Mesenteric fat pad (tissue), 1 donor: ENCODE measurements at places on chromosomes 5 and 9.

- DNase-seq, result no peak
Measured at GRCh38 chr9:111992523-111992922, 95.9 kb downstream of the UGCG start.

DNA sequence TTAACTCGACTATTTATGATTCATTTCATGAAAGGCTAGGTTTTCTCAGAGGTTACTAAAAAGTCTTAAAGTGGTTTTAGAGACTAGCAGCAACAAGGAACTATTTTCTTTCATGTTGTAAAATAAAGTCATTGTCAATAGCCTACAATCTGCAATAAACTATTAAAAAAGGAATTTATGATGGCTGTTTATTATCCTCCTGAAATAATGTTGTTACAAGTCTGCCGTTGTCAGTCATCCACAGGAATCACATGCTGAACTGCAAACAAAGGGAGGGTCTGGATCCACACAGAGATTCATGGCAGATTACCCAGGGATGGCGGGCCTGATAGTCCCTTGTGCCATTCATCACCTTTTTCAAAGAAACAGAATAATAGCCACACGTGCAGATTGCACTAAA lies 49.2 kb downstream of the TMEM174 start:
- no peak for DNase-seq

GRCh38 chr9:132187121-132187620 lies 25.3 kb downstream of the NTNG2 start:
- no peak for DNase-seq

- no peak for DNase-seq
Measured at GRCh38 chr5:123365156-123365555, 58.0 kb downstream of the CEP120 start.

GRCh38 chr5:139012176-139012575 lies 137.0 kb upstream of the LRRTM2 start:
- no peak for DNase-seq

- DNase-seq, result no peak
Measured at GRCh38 chr5:58200451-58200850, 259.4 kb downstream of the PLK2 start.

GRCh38 chr9:73294336-73294735 lies 142.7 kb downstream of the ANXA1 start:
- no peak for DNase-seq

GRCh38 chr5:57032151-57032551 lies 80.2 kb upstream of the MIER3 start:
- DNase-seq, result no peak

- no peak for DNase-seq
Measured at GRCh38 chr5:96629774-96630173, 32.4 kb upstream of the CAST start.

DNA sequence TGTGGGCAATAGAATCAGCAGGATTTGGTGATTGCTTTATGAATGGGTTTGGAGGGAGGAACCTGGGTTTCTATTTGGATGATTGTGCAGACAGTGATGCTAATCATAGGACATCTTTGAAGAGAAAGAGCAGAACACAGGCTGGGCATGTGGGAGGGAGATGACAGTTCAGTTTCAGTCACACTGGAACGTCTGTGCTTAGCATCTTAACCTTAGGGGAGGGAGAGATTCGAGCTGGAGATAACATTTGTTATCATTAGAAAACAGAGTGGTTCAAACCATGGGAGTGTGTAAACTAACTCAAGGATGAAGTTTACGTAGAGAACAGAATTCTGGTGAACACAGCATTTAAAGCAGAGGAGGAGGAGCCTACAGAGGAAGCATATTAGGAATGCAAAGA lies 138.6 kb upstream of the PPP2R2B start:
- no peak for DNase-seq

- DNase-seq, result no peak
Measured at GRCh38 chr9:34010979-34011378, 37.7 kb downstream of the UBAP2 start.

GRCh38 chr9:8958358-8958757 lies 1158.8 kb upstream of the DMAC1 start:
- DNase-seq, result no peak

- DNase-seq, result no peak
Measured at GRCh38 chr5:137760719-137761516, 6.8 kb upstream of the HNRNPA0 start.
